RPMI8226 (cell line): ENCODE measurements at places on chromosomes 5 and 9.

GRCh38 chr5:69209602-69210001 is 20.2 kb downstream of the CENPH start:
- DNase-seq: no peak

- no peak for DNase-seq
These were observed 65.2 kb upstream of the ADRA1B start for GRCh38 chr5:159851053-159851452.

- DNase-seq: no peak
These were observed 56.4 kb upstream of the RPL26L1 start for GRCh38 chr5:172902497-172903472.

- DNase-seq: no peak
These were observed 75.9 kb downstream of the ACER2 start for GRCh38 chr9:19484699-19485098.

DNA sequence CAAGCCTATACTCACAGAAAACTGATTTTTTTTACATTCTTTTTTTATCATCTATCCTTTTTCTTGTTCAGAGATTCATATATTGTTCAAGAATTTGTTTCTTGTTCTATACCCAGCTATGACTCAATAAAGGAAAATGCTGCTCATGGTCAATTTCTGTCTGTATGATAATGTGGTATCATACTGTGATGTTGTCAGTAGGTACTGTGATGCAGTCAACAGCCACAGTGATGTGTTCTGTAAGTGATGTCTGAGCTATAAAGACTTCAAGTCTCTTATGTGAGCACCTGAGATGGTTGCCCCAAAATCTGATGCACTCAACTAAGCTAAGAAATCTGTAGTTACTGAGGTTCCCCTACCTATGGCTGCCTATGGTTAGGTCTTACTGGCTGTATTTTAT is 294.2 kb upstream of the GRIN3A start:
- DNase-seq: no peak

- DNase-seq: no peak
These were observed 65.0 kb downstream of the C9orf152 start for GRCh38 chr9:110142868-110143481.

DNA sequence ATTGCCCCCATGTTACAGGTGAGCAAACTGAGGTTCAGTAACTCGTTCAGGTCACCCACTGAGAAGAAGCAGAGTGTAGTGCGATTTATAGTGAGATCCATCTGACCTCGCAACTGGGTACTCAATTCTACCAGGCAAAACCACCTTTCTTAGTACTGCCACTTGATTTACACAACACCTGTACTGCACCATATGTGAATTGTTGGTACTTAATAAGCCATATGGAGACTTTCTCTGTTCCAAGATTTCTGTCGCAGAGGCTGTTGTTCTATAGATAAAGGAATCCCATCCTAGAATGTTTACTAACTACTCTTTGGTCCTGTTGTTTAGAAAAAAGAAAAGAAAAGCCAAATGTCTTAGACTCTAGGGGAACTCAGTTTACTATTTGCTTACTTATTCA is 287.5 kb downstream of the KCTD16 start:
- DNase-seq: no peak
